ENCODE measurements at places on chromosomes 3 and 15.
A peak's percentile ranks its signal among the peaks of the same experiment; 100 is the strongest.

DNA sequence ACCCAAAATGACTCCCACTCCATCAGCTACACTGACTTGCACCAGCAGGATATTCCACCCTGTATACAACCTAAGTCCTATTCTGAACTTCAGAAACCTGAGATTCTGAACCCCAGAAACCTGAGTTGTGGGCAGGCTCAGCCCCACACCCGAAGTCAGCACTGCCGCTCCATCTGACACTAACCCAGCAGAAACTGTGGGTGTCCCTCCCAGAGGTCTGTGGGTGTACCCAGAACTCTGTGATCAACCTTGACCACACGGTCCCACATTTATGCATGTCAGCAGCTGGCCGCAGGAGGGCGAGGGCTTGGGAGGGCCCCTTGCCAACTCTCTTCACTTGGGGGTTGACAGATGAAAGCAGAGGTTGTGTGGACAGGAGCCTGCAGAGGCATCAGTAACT lies 9.3 kb downstream of the OXTR start:
- peak; percentile 38 for DNase-seq

DNA sequence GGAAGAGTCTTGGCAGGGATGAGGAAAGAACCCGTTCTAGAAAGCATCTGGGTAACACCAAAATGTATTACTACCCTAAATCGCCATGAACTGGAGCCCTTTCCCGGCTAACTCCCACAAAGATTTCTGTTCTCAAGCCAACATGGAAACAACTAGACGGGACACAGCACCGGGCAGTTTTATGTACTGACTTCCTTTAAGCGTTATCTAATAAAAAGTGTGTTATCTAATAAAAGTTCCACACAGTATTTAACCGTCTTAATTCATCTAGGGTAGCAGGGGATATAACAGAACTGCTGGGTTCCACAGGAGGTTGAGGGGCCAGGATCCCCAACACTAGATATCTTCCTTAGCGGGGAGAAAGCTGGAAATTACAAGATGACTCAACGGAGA lies 347 bp upstream of the C3orf62 start:
- DNase-seq, result no peak

DNA sequence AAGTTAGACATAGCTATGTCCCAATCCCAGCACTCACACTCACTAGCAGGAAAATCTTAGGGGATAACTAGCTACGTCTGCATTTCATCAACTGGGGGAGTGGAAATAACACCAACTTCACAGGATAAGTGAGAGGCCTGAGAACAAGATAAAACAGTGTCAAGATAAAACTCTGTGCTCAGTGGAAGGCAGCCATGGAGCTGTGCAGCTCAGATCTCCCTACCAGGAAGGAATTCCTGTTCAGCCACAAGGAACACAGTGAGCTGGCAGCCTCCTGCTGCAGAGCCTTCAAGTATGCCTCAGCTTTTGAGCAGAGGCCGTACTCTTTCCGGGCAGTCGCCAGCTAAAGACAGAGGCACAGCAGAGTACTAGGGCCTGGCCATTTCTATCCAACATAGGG lies 115.8 kb upstream of the TOPAZ1 start:
- no peak for DNase-seq

DNA sequence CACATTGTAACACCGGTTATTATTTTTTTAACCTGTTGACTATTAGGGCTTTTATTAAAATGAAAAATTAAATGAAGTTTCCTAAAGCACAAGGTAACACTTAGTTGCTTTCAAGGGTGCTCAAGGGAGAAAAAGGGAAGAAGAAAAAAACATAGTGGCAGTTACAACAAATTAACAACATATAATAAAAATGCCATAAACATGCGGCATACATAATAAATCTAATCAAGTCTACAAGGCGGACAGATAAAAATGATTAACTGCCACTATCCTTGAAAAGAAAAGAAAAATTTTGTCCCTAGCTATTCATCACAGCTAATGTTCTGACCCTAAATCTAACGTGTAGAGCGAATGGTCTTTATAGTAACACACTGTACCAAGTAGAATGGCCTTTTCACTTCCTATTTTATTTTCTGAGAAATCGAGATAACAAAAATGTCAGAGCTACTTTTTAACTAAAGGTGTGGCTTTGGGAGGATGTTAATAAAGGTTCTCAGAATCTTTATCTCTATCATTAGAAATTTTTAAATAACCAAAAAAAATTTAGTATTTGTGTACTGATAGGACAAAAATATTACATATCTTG lies 194.9 kb downstream of the FOXP1 start:
- DNase-seq, result no peak

DNA sequence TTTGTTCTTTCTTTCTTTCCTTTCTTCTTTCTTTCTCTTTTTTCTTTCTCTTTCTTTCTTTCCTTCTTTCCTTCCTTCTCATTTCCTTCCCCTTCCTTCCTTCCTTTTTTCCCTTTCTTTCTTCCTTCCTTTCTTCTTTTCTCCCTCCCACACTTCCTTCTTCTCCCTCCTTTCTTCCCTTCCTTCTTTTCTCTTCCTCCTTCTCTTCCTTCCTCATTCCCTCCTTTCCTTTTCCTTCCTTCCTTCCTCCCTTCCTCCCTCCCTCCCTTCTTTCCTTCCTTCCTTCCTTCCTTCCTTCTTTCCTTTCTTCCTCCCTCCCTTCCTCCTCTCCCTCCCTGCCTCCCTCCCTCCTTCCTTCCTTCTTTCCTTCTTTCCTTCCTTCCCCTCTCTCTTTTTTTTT lies 755.7 kb upstream of the GRM7 start:
- DNase-seq, result no peak

- no peak for DNase-seq
Observed at GRCh38 chr3:154778057-154778456, 302.1 kb upstream of the MME start.

DNA sequence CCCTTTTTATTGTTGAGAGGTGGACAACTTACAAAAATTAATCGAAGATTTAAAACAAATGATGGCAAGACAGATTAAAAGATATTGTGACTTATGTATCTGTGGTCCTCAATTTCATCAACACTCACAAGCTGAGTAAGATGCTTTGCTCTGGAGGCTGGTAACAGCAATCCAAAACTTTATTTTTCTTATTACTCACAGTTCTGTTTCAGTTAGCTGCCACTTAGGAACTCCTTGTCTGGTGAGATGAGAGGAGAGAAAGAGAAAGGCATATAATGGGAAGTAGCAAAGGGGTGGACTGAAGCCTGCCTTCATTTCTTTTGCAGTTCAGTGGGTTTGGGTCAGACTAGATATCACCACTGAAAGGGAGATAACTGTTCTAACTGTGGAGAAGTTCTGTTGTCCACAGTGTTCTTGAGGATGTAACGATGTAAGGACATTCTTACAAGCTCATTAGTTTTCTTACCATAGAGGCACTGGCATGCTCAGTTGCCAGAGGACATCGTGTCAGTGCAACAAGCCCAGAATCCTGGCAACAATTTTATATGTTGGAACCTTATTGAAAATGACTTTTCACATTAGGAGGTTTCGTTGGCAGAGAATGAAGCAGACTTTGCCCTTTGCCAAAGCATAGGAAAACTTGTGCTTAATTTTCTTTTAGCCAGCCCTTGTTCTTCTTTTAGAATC lies 93.6 kb downstream of the PLCL2 start:
- DNase-seq, result no peak

GRCh38 chr3:93973131-93974126 lies at the start of gene PROS1:
Gene PROS1 (minus strand): TSS chr3:93973896. CDS start chr3:93973749, 147 bp downstream.
- peak; percentile 88 for DNase-seq

GRCh38 chr3:105523501-105523900 lies 156.8 kb downstream of the ALCAM start:
- no peak for DNase-seq

DNA sequence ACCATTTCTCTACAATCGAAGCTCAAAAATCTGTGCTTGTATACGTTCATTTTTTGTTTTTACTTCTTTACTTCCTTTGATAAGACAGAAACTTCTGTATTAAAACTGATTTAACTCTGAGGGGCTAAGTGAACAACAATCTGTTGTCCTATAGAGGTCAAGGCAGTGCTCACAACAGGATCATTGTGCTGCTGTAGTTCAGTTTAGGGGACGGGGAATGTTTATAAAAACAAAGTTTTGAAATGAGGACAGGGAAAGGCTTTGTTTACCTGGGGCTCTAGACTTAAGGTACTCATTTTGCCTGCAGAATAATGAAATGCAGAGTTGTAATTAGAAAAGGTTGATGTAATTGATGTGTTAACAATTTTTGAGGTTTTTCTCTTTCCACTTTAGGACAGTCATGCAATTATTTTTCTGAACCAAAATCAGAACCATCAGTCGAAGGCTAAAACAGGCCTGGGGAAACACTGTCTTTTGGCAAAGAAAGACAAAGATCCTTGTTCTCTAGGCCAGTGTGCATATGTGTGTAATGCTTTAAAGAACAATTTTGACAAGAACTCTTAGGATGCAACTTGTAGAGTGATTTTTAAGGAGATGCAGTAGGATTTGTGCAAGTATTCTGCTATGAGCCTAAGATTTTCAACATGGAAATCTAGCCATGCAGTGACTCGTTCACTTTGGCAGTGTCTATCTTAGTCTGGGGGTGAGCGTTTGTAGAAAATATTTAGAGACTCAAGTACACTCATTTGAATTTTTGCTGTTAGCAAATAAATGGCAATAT lies 165.2 kb downstream of the PGPEP1L start:
- no peak for DNase-seq

- no peak for DNase-seq
Observed at GRCh38 chr3:134085034-134085775, 55.5 kb upstream of the SLCO2A1 start.

GRCh38 chr15:99098991-99099390 lies 5.9 kb upstream of the SYNM start:
- DNase-seq, result no peak

- no peak for DNase-seq
Observed at GRCh38 chr3:83807511-83807910, 1151.3 kb upstream of the CADM2 start.

DNA sequence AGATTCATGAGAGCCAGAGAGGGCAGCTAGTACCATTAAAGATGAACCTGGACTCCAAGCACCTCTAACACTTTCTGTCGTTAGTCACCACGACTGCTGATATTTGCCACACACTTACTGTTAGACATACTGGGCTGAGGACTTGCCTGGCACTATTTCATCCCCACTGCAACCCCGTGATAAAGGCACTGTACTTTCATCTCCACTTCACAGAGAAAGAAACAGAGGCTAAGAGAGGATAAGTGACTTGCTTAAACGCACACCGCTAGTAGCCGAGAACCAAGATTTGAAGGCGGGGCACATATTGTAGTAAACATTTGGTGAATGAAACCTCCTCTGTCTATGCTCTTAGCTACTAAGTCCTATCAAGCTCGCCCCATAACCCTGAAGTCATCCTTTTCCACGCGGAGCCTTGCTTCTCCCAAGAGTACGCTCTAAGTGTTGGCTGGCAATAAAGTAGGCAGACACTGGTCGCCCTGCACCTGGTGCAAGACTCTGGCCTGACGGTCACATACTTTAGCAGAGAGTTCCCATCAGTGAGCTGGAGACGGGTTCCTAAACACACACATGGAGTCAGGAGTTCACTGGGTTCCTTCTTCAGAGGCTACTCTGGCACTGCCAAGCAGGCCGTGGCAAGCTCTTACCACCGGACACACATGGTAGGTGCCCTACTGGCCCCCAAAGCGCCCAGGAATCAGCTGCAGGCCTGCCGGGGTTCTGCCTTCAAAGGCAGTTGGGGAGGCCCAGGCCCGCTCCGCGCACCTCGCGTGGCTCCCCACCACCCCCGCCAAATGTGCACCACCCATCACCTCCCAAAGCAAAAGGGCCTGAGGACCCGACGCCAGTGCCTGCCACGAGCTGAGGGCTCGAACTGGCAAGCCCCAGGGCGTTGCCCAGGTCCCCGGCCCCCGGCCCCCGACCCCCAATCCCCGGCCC lies 951 bp downstream of the POMGNT2 start:
- DNase-seq, result no peak

GRCh38 chr3:147614210-147614609 lies 205.0 kb downstream of the ZIC1 start:
- no peak for DNase-seq

DNA sequence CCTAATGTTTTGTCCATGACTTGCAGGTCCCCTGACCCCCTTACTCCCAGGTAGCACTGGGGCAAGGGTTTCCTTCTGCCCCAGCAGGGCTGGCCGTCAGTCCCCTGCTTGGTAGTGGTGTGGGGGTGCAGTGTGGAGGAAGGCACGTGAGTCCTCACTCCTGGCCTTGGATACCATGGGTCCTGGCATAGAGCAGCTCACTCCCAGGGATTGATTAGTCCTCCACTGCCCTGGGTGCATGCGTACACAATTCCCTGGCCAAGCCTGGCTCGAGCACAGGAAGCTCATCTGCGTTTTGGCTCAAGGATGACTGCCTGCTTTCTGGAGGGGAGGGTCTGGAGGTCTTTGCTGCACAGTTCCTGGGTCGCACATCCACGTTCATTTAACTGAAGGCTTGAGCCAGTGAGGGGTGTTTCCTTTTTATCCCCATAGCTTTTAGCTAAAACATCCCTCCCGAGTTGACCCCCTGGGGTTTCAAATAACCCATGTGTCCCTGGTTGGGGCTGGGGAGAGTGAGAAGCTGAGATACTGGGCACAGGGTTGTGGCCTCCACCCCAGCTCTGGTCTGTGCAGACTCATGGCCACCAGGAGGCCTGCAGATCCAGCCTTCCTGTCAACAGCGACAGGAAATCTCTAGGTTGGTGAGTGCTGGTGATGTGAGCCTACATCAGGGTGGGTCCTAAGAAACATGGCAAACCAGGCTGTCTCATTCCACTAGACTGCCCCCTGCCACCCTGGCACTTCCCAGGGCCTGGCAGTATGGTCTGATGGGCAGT lies 11.5 kb downstream of the HEMK1 start:
- DNase-seq, result no peak

DNA sequence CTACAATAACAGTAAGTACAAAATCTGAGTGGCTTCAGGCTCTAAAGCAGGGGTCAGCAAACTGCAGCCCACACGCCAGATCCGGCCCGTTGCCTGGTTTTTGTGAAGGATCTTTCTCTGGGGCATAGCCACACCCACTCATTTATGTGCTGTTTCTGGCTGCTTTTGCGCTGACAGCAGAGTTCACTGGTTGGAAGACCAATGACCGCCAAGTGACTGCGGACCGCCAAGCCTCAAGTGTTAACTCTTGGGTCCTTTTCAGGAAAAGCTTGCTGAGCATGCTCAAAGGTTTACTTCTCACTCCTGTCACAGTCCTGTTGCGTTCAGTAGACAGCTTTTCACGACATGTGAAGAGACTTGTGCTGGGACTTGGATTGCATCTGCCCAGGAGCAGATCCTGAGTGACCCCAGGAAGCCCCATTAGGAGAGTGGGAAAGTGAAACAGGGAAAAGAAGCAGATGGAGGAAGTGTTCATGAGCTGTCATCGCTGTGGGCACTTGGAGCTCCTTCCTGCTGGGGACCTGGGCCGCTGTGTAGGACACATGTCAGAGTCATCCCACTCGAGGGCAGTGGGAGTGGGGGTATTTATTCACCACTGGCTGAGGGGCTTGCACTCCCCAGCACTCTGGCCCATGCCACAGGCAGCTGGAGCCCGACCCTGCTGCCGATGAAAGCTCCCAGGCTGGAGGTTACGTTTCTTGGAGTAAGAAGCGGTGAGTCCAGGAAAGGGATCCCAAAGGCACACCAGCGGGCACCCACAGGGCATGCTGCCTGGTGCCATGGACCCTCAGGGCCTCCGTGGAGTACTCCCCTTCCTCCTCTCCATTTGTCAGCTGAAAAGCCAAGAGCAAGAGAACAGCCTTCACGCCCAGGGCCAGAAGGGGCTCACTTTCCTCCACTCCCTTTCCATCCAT lies 249.1 kb downstream of the PLCL2 start:
- DNase-seq, result no peak
